ENCODE measurements at places on chromosomes 2 and 18.

GRCh38 chr2:64453770-64454385, at the start of gene LGALSL:
Gene LGALSL (plus strand): TSS chr2:64454162. CDS start chr2:64454546, 384 bp downstream.
- DNase-seq = peak; percentile 47

DNA sequence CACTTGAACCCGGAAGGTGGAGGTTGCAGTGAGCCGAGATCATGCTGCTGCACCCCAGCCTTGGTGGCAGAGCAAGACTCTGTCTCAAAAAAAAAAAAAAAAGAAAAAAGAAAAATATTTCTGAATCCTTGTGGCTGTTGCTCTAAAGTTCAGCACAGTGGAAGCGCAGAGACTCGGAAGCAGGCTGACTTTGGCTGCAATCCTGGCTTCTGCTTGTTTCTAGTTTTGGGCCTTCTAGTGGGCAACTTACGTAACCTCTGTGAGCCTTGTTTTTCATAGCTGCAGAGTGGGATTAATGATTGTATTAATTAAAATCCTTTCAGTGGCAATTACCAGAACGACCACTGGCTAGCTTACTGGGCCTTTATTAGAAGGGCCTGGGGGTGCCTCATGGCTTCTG, 28.4 kb downstream of the GNLY start:
- no peak for DNase-seq

- no peak for DNase-seq
Observed at GRCh38 chr2:69843993-69844392, 14.5 kb downstream of the GMCL1 start.

DNA sequence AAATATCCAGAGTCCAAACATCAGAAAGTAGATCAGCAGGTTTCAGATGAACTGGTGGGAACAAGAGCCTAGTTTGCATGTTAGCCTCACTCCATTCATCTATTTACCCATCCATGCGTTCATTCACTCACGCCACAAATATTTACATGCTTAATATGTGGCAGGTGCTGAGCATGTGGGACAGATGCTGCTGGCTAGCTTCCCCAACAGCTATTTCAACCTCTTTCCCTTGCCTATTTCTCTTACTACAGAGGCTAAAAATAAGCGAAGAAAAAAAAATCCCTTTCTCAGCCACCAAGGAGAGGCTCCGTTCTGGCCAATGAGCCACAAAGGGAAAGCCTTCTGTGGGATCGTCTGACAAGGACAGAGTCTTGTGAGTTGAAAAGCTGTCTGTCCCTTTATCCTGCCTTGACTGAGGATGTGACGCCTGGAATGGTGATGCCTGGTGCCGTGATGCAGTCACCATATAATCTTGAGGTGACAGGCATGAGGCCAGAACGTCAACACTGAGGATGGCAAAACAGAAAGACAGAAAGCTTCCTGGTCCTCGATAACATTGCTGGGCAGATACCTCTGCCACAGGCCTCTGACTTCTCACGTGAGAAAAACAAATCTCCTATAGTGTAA, 78.2 kb downstream of the KCTD1 start:
- no peak for DNase-seq

DNA sequence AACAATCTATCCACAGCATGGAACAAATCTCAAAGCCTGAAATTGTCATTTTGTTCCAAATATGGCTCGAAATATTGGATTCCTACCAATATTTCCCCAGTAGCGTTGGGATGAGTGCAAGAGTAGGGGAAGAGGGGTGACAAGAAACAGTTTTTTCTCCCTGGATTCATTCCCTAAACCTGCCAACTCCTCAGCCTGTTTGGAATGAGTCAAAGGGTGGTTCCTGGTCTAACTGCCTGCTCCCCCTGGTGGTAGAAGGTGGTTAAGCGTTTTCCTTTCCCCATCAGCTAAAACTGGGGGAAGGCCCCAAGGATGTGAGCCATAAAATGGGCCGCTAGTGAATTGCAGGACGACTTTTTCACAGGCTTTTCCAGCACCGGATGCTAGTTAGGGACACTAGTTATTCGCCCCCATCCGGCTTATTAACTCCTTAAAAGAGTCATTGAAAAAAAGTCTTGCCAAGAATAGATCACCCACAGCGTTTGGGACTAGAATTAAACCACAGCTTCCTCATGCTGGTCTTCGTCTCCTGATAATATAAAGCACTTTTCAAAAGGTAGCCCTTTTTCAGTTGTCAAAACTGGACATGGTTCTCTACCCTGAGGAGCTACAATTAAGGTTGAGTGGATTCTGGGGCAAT, 72.5 kb downstream of the DHRS9 start:
- peak; percentile 83 for DNase-seq

GRCh38 chr2:70954886-70955285, 19.2 kb downstream of the ATP6V1B1 start:
- DNase-seq = no peak

DNA sequence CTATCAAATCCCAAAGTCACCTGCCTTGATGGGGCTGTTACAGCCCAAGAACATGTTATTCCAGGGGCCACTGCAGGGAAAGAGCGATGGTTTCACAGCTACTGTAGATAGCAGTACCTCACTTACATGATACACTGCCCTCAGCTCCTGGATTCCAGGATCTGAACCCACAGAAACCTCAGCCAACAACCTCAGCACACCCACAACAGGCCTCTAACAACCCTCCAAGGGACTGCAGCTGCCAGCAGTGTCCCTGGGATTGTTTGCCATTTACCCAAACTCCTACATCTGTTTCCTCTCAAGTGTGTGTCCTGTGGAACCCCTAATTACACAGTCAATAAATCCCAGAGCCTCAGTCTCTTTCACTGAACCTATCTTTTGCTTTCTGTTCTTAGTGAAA, 28.2 kb downstream of the OSBPL1A start:
- DNase-seq = no peak

DNA sequence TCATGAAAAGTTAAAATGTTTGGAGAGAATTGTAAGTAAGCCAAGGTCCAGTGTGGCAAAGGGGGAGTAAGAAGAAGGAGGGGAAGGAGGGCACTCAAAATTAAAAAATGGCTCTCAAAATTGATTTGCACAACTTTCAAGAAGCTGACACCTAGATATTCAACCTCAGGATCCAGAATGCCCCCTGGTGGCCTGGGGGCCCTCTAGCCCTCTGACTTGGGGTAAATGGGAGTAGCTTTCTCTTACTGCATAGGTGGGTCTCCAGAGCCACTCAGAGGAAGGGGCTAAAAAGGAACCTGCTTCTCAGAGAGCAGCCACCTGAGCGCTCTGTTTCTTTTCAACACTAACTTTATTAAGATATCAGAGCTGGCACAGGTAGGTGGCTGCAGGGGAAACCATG, 968.5 kb downstream of the BCL11A start:
- peak; percentile 49 for DNase-seq

DNA sequence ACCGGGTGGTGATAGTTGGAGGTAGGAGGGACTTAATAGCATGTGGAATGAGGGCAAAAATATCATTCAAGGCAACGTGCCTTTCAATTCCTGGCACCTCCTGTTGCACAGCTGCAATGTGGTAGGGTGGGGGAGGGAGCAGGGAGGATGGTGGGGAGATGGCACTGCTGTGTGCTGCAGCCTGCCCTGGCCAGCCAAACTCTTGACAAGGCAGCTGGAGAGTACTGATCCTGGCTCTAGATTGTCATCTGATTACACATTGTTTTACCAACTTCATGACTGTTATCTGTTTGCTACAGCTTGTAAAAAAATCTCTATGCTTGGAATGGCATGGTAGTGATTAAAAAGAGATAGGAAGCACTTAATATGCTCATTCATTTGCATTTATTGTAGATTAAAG, 47.7 kb downstream of the PLCL1 start:
- no peak for DNase-seq

- no peak for DNase-seq
Observed at GRCh38 chr2:216492597-216493333, 5.9 kb upstream of the RPL37A start.

GRCh38 chr18:23945416-23946079, 69.0 kb upstream of the TTC39C start:
- DNase-seq = no peak

GRCh38 chr2:12948961-12949353, 232.2 kb downstream of the TRIB2 start:
- DNase-seq = no peak

DNA sequence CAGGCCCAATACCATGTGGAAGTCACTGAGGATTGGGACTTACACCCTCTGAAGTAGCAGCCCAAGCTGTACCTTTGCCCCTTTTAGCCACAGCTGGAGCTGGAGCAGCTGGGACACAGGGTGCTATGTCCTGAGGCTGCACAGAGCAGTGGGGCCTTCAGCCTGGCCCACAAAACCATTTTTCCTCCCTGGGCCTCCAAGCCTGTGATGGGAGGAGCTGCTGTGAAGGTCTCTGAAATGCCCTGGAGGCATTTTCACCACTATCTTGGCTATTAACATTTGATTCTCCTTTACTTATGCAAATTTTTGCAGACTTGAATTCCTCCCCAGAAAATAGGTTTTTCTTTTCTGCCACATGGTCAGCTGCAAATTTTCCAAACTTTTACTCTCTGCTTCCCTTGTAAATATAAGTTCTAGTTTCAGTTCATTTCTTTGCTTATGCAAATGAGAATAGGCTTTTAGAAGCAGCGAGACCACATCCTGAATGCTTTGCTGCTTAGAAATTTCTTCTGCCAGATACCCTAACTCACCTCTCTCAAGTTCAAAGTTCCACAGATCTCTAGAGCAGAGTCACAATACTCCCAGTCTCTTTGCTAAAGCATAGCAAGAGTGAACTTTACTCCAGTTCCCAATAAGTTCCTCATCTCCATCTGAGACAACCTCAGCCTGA, 213.8 kb upstream of the MGAT5 start:
- no peak for DNase-seq

- no peak for DNase-seq
Observed at GRCh38 chr2:224260372-224261020, 141.4 kb downstream of the FAM124B start.

DNA sequence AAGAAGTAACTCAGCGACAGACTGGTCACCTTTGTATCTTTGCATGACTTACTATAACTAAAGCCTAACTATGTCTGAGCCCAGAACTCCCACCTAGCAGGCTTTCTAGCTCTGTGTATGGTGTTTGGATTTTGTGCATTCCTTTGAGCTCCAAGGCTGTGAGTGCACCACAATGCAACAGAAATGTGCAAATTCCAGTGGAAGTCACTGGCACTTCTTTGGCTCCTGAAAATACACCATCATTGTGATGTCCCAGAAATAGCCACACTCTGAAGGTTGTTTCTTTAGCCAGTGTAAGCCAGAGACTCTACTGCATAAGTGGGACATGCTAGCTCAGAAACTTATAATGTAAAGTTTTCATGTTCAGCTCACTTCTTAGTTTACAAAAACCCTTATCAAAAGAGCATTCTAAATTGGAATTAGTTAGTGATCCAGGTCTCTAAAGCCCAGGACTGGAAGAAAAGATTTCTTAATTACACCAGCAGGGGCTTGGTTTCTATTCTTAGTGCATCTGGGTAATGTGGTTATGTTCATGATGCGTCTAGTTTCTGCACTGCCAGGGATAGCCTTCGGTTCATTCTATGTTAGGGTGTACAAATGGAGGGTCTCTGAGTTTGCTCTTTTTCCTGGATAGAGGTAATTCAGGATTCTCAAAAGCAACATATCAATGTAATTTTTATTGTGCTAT, 1239.5 kb upstream of the ZEB2 start:
- DNase-seq = no peak

GRCh38 chr2:73232403-73233153, 461 bp downstream of the PRADC1 start:
- peak; percentile 24 for DNase-seq

- DNase-seq = no peak
Observed at GRCh38 chr18:62987859-62988258, 272.5 kb downstream of the PHLPP1 start.

GRCh38 chr18:55375930-55376329, 212.1 kb downstream of the TCF4 start:
- DNase-seq = no peak

DNA sequence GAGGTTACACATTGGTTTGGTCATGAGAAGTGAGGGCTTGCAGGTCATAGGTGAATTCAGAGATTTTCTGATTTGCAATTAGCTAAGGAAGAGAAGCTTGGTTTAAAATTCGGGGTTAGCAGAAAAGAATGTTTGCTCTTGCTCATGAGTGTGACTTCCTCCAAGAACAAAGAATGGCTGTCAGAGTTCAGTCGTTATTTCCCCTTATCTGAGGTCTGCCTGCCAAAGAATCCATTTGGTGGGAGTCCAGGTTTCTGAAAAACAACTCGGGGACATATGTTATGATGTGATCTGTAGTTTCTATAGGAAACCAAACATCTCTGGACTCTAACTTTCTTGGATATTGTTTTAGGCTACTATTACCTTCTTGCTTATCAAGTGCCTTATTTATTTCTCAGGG, 3.2 kb upstream of the UGT1A6 start:
- DNase-seq = no peak

DNA sequence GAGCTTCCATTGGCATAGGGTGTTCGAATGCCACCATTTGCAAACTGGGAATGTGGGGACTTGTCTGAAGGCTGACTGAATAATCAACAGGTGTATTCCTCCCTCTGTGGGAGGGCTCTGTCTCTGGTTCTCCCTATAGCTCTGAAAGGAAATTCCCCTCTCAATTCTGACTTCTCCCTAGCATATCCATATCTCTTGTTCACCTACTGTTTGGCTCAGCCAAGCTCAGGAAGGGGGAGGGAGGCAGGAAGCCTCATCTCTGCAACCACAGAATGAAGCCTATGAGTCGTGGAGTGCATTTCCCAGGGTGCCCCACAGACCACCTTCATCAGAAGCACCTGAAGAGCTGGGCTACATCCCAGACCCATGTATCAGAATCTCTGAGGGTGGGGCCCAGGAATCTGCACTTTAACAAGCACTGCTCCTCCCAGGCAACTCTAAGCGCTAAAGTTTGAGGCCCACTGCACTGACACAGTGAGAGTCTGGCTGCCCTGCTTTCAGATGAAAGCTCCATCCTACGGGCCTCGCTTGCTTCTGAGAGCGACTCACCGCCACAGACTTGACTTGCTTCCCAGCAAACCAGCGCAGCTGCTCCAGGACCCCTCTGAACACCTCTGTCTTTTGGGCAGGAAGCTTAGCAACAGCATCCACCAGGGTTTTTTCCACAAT, 32.0 kb downstream of the XDH start:
- no peak for DNase-seq

DNA sequence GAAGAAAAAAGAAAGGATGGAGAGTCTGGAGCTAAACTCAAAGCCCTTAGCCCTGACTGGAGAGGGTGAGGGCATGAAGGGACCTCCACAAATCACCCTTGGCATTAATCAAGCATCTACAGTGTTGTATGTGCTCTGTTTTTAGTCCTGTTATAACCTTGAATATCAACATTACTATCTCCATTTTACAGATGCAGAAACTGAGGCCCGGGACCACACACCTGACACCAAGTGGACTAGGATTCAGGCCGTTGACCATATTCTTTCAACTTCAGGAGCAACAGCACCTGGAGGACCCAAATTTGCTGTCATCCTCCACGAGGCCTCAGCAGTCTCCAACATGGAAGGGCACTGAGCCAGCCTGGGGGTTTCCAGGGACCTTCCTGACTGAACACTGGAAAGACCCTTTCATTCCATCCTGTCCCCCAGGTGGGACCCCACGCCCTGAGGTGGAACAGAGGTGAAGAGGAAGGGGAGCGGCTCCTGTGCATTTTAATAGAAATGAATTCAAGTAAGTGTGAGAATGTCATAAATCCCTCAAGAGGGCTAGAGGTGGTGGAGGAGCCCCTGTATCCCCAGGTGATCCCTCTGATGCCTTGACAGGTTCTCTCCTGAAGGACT, 41.0 kb downstream of the SERTAD2 start:
- DNase-seq = no peak

GRCh38 chr2:161250864-161251436, 57.3 kb upstream of the PSMD14 start:
- DNase-seq = peak; percentile 55
